Mucosa of gallbladder (tissue), 1 donor: ENCODE measurements at places on chromosomes 6 and 20. TPM values are rescaled to one million over a fixed set of nuclear protein-coding genes. Genes with fewer than 3 reads are reported as not detected.
A peak's percentile ranks its signal among the peaks of the same experiment; 100 is the strongest.

DNA sequence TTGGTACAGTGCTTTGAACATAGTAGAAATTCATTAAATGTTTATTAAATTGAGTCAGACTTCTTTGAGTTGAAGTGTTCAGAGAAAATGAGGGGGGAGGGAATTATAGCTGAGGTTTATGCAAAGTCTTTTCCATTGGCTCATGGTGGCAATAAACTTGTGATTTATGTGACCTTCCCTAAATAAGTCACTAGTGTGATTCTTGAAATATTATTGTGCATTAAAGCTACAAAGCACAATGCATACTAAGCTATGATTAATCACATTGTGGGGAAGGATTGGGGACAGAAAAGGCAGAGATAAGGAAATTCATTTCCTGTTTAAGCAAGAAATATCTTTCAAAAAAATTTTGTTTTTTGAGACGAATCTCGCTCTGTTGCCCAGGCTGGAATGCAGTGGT, 877.5 kb downstream of the TFAP2A start:
- DNase-seq, result no peak

DNA sequence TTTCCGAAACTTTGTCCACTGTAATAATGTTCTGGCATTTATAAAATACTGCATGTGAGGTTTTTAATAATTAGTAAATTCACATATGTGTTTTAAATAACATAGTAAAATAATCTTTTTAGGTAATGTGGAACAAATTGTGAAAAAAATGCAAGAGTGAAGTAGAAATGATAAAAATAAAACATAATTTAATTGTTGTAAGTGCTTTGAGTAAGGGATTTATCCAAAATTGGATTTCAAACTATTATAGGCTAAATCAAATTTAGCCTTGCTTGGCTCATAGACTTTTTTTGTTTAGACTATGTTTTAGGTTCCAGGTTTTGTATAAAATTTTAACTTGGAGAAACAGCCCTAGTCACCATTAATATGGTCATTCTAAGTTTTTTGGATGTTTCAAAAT, 1029.5 kb downstream of the PHF3 start:
- DNase-seq, result no peak

- no peak for DNase-seq
Measured at GRCh38 chr6:52215787-52216186, 28.5 kb downstream of the IL17F start.

- no peak for DNase-seq
Measured at GRCh38 chr20:39632176-39632575, 670.0 kb downstream of the DHX35 start.

DNA sequence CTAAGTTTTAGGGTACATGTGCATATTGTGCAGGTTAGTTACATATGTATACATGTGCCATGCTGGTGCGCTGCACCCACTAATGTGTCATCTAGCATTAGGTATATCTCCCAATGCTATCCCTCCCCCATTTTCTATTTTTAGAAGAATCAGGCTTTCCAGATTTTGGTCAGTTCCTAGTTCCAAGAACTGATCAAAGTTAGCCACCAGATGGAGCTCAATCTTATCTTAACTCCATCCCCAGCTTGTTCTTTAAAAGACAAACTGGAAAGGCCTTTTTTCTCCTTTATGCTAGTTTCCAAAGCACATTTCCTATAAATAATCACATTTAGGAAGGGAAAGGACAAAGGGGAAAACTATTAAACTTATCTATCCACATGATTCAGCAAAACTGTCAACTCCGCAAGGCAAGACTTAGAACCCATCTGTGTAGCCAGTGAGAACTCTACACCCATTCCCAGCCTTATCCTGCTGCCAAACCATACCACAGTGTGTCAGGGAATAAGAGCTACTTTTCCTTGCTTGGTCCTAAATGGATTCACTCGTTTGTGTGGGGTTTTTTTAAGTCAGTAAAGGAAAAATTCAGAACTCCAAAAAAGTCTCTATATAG, 22.8 kb upstream of the KHDC1 start:
- no peak for DNase-seq

DNA sequence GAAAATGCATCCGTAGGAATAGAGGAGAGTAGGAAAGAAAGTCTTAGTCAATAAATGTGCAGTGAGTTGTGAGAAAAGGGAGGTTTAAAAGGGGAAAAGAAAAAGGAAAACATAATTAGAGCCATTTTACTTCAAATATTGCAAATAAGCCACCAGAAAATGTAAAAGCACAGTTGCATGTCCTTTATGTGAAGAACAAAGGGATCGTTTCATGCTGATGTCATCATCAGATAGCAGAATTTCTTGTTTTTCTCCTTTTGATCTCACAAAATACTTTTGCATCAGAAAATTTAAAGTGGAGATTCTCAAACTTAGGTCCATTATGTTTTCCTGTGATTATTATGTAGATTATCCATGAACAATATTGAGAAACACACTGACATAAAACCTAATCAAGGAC, 166.7 kb downstream of the HAO1 start:
- no peak for DNase-seq

- DNase-seq, result no peak
Measured at GRCh38 chr6:167214206-167214605, 56.4 kb upstream of the GPR31 start.

DNA sequence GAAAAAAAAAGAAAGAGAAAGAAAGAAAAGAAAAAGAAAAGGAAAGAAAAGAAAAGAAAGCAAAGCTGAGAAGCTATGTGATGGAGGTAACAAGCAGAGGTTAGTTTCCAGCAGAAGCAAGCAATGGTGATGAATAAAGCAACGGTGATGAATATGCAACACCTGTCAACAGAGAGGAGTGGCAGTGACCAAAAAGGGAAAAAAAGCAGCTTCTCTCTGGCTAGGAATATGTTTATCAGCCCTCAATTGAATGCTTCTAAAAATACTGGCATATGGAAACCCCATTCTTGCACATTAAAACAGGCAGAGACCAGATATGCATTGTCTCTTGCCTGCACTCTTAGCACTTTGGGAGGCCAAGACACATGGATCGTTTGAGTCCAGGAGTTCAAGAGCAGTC, 100.9 kb downstream of the GJA1 start:
- no peak for DNase-seq

DNA sequence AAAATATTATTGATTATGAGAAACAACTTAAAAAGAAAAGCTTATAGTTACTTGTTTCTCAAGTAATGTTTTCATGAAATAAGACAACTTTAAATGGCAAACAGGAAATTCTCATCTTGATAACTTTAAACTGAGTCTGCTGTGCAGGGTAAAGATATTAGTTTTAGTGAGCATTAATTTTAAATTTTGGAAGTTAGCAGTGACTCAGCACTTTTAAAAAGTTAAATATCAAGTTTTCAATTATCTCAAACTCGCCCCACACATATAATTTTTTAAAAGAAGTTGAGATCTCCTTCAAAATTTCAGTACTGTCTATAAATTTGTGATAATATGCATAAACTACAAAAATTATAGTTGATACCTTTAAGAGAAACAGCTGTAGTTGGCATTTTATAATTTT, 337.3 kb upstream of the NT5E start:
- no peak for DNase-seq

DNA sequence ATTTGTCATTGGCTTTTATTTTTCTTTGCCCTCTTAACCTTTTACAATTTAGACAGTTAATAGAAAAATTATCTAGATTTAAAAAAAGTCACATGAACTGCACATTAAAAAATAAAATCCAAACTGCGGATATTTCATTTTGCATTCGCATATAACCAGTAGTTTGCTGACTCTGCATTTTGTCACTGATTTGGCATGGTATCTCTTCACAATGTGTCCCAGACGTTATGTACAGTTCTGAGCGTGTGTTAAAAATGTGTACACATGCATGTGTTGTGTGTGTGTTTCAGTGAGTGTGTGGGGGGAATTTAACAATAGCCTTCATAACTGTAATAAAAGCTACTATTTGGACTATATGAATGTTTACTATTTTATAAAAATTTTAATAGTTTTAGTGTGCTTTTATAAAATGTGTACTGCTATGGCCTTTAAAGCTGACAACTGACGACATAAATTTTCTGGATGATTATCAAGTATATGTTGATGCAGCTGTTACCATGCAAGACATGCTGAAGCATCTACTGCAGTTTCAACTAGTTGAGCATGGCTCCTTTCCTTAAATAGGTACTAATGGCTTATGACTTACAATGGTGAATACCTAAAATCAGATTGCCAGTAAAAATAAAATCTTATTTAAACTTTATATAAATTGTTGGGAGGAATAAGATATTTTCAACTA, 67.7 kb downstream of the HMGCLL1 start:
- DNase-seq, result no peak

GRCh38 chr6:30750379-30750668, 6.0 kb upstream of the IER3 start:
- no peak for DNase-seq

DNA sequence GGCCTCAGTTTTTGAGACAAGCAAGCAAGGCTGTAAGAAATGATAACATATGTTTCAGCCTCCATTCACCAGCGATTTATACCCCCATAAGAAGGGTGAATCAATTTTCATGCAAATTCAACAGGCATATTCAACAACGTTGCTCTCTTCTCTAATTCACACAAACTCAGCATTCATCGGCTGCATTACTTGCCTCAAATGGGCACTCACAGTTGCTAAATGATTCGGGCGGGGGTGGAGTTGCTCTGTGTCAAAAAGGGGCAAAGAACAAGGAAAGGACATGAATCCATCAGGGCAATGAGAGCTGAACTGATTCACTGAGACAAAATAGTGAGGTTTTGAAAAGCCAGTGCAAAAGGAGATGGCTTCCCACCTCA, 9.0 kb downstream of the MOXD1 start:
- DNase-seq, result no peak

- DNase-seq, result no peak
Measured at GRCh38 chr20:23125159-23125558, 39.0 kb upstream of the CD93 start.

- no peak for DNase-seq
Measured at GRCh38 chr20:36950414-36951197, 902 bp downstream of the SAMHD1 start.

GRCh38 chr6:39188571-39188970, 40.7 kb downstream of the KCNK5 start:
- no peak for DNase-seq

DNA sequence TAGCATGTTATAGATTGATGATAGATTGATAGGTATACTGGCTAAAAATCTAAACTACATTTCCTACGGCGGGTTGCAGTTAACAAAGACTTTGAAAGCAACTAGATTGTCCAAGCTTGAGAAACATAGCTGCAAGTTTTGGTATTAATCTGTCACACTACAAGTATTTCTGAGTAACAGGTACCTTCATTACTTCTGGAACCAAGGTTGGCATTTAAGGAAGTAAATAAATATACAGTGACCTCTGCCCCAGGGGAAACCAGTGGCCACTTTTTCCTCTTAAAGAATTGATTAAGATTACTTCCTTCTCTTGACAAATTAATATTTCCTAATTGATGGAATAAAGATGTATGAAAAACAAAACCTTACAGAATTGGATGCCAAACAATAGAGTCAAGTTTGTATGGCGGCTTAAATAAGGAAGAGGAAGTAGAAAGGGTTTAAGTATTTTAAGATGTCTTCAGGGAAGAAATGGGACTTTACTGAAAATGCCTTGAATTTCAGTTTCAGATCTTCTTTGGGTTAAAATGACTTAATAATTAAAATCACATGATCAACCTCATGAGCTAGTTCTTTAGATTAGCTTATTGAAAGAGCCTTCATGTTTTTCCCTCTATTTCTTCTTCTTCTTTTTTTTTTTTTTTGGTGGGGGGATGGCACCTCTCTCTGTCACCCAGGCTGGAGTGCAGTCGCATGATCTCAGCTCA, 132.8 kb downstream of the DOK5 start:
- DNase-seq, result no peak

- DNase-seq, result no peak
Measured at GRCh38 chr6:20969551-20969950, 435.3 kb downstream of the CDKAL1 start.

GRCh38 chr6:116472706-116473105, 11.5 kb downstream of the CALHM6 start:
- no peak for DNase-seq

DNA sequence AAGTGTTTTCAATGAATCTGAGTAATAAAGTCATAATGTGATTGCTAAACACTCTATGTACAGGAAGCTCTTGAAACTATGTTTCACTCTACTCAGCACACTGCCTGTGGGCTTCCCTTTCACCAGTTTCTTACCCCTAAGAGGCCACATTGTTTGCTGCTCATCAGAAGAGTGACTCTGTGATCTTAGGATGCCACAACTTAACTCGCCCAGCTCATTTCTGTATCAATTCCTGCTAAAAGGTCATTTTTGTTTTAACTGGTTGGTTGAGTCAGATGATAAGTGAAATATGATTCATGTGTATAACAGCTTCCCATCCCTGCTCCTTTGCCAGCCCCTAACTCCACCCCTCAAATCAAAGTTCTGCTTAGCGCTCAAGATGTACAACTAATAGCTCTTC, 9.8 kb upstream of the NDUFAF4 start:
- no peak for DNase-seq

GRCh38 chr6:169738204-169738975, 13.0 kb downstream of the DYNLT2 start:
- no peak for DNase-seq

DNA sequence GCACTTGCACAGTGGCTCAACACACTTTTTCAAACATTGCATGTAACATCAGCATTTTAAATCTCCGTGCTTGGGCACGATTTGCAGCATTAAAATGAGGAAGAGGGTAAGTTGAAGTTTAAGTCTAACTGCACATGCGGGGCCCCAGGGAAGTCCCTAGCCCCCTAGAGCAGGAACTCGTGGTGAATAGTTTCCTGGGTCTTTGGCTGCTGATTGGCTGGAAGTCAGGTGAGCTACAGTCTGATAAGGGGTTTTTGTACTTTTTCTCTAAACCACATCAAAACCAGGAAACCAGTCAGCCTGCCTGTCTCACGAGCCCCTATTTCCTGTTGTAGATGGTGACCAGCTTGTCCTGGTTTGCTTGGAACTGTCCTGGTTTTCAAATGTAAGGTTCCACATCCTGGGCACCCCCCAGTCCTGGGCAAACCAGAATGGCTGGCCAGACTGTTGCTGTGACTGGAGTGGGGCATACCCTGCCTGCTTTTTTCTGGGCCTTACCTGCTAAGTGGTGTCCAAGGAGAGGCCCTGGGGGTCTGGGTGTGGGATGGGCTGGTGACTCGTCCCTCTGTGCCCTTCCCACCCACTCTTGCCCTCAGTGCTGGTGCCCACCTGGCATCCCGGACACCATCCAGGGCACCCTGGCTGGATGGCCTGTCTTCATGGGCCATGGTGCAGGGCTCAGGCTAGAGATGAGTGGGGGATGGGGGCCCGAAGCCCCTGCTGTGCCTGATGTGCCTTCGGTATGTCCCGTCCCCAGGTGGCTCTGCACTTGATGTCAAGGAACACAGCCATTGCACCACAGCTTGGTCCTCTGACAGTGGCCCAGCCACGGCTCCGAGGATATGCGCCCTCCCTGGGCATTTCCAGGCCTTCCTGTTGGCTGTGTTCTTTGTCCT, 31.8 kb downstream of the SUN5 start:
- peak; percentile 24 for DNase-seq

The HLA-F gene
- total RNA-seq, result 87.3 TPM

The NMBR gene
- not detected for total RNA-seq

The TEAD3 gene
- 45.3 TPM for total RNA-seq

The BANF2 gene
- not detected for total RNA-seq

The COL19A1 gene
- 0.49 TPM for total RNA-seq

The MED23 gene
- total RNA-seq, result 30.6 TPM

The TMC2 gene
- total RNA-seq, result 0.12 TPM

The BPIFB4 gene
- total RNA-seq, result not detected

The RIMS4 gene
- total RNA-seq, result 0.06 TPM

The STX11 gene
- total RNA-seq, result 2.9 TPM

The BPIFA2 gene
- not detected for total RNA-seq

The ENPP1 gene
- total RNA-seq, result 4.5 TPM

The BMP7 gene
- 1.2 TPM for total RNA-seq
